Stimulated activated CD8-positive, alpha-beta memory T cell treated with anti-CD3 and anti-CD28 coated beads, Interleukin-15, amount 100 ng/mL, for 1 hour (primary cell): ENCODE measurements at places on chromosomes 3 and 15.

GRCh38 chr3:102460579-102460978, 25.8 kb downstream of the ZPLD1 start:
- DNase-seq = no peak

DNA sequence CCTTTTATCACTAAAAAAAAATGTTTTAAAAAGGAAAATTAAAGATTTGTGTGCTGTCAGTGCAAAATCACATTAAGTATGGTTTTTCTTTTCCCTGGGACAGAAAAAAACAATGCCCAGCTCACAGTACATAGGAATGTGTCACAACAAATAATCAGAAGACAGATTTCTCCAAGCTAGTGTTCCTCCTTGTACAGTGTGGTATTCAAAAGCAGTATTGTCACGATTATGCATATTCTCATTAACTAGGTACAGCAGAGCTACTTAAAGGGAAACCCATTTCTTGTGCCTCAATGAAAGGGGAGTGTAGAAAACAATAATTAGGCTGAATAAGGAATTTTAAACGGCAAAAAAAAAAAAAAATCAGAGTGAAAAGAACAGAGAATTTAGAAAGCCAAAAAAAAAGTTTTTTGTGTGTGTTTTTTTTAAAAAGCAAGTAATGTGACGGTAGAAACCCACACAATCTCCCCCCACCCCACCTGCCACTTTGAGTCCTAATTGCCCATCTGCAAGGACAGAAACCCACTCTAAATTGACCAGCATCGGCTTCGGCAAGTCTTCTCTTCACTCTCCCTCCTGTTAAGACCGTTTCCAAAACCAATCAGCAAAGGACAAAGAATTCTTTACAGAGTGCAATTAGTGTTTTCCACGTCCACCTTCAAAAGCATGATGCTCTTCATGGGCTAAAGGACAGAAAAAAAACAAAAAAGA, 41.0 kb downstream of the EIF4E3 start:
- no peak for DNase-seq

- DNase-seq = no peak
These were observed 17.2 kb downstream of the DAPK2 start for GRCh38 chr15:64029110-64029509.

GRCh38 chr15:69653306-69653705, 200.7 kb downstream of the RPLP1 start:
- DNase-seq = no peak

DNA sequence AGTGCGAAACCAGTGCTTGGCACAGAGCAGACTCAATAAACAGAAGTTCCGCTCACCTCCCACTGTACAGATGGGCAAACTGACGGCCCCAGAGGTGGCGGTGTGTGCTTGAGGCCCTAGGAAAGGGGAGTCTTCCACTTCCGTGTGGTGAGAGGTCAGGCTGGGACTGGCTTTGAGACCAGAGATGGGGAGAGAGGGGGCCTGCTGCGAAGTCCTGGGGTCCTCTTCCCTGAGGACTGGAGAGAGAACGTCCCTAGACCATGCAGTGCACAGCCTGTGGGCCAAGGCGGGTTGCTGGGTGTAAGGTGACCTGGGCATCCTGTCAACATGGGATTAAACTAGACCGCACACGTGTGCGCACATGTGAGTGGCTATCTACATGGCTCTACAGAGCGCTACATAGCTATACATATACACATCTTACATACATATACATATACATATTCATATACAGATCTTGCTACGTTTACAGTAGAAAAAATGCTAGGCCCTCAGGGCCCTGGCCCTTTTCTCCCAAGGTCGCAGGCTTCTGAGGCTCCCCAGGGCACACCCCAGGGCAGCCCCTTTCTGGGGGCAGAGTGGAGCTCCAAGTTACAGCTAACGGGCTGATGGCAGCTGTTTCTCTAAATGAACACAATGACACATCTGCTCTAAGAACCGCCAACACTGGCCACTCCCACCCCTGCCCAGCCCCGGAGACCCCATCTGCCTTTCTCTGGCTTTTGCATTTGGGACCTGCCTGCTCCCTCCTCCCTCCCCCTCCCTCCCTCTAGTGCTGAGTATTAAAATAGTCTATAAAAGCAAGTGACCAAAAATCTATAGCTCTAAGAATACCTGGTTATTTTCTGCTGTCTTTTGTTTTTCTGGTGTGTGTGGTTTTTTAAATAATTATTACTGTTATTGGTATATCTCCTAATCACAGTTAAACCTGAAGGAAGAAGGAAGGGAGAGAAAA, 47.0 kb downstream of the HCN4 start:
- DNase-seq = no peak
